ENCODE measurements at places on chromosomes 16 and 17.

- no peak for DNase-seq
These were observed 3.4 kb downstream of the WNK4 start for GRCh38 chr17:42783791-42784138.

- DNase-seq: no peak
These were observed 1030.9 kb upstream of the CDH8 start for GRCh38 chr16:63067141-63067540.

GRCh38 chr17:9845306-9845705 lies 19.6 kb downstream of the GLP2R start:
- DNase-seq: no peak

GRCh38 chr16:8963010-8963820 lies 491 bp downstream of the USP7 start:
- no peak for DNase-seq

GRCh38 chr17:74041869-74042640 lies 161.4 kb upstream of the RPL38 start:
- no peak for DNase-seq

GRCh38 chr16:4175849-4176248 lies 59.6 kb upstream of the ADCY9 start:
- DNase-seq: no peak

DNA sequence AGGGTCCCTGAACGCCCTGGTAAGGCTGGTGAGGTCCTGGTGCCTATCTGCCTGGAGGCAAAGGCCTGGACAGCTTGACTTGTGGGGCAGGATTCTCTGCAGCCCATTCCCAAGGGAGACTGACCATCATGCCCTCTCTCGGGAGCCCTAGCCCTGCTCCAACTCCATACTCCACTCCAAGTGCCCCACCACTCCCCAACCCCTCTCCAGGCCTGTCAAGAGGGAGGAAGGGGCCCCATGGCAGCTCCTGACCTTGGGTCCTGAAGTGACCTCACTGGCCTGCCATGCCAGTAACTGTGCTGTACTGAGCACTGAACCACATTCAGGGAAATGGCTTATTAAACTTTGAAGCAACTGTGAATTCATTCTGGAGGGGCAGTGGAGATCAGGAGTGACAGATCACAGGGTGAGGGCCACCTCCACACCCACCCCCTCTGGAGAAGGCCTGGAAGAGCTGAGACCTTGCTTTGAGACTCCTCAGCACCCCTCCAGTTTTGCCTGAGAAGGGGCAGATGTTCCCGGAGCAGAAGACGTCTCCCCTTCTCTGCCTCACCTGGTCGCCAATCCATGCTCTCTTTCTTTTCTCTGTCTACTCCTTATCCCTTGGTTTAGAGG lies 23.5 kb upstream of the BEAN1 start:
- DNase-seq: no peak

DNA sequence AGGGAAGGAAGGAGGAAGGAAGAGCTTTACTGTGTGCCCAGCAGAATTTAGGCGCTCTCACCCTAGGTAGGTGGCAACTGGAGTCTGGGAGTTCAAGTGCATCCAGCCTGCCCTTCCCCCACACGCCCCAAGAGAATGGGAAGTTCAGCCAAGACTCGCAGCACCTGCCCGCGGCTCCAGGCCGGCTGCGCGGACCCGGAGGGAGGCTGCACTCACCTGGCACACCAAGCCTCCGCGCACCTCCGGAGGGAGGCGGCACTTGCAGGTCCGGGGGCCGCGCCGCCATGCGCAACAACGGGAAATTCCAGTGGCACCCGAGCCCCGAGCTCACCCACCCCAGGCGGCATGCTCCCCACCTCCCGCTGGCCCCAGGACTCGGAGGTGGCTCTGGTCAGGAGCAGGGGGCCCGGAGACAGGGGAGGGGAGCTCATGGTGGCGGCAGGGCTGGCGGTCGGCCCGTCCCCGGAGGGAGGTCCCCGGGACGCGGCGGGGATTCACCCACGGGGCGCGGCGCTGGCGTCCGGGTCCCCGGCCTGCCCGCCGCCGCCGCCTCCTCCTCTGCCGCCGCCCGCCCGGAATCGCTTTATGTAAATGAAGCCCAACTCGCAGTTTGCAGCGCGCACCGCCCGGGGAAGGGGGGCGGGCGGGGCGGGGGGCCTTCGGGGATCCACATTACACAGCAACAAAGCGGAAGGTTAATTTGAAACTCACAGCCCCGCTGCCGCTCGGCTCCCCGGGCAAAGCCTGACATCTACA lies at the start of gene ZFHX3:
TSS of gene ZFHX3 (minus strand) at position 593 of the 756 bp plus-strand sequence. CDS start 87,983 bp downstream, outside the sequence.
- peak; percentile 21 for DNase-seq

DNA sequence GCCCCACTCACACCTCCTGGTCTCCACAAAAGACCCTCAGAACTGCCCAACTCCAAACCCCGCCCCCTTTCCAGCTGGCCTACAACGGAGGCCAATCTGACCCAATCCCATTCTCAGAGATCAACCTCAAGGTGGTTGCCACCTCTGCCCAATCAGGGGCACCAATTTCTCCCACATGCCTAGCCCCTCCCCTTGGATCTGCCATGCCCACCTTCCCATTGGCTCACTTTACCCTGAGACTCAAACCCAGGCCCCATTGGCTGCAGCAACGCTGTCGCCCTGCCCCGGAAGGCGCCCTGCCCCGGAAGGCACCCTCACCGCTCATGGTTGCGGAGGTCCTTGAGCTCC lies 10.6 kb downstream of the ZNF668 start:
- no peak for DNase-seq

DNA sequence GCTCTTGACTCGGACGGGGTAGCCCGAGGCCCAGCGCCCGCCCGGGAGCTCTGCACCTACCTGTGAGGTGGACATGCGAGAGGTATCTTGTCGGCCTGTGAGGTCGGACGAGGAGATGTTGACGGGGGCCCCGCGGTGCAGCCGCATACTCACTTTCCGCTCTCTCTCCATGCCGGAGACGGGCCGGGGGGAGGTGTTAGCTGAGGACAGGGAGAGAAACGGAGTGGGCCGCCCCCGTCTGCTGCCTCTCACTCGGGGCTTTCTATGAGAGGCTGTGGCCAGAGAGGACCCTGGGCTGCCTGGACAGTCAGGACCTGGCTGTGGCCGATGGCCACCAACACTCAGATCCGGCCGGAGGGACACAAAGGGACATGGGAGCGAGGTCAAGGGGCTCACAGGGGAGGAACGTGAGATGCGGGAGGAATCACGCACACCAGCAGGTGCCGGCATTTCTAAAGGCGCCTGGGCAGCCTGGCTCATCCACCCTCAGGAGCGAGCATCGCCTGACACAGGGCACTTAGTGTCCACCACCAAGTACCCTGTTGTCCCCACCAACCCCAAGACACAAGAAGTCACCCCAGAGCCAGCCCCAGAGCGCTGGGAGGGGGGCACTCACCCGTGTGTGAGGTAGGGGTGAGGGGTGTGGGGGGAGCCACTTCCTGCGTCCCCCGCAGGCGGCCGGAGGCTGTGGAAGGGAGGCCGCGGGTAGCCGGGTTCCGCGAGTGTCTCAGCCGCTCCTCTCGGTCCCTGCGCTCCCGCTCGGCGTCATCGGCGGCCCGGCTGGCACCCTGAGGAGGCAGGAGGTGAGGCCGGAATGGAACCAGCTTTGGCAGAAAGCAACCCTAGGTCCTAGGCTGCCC lies 20.2 kb downstream of the SLC16A3 start:
- no peak for DNase-seq

- DNase-seq: no peak
These were observed 18.3 kb upstream of the CCL5 start for GRCh38 chr17:35898283-35899070.

DNA sequence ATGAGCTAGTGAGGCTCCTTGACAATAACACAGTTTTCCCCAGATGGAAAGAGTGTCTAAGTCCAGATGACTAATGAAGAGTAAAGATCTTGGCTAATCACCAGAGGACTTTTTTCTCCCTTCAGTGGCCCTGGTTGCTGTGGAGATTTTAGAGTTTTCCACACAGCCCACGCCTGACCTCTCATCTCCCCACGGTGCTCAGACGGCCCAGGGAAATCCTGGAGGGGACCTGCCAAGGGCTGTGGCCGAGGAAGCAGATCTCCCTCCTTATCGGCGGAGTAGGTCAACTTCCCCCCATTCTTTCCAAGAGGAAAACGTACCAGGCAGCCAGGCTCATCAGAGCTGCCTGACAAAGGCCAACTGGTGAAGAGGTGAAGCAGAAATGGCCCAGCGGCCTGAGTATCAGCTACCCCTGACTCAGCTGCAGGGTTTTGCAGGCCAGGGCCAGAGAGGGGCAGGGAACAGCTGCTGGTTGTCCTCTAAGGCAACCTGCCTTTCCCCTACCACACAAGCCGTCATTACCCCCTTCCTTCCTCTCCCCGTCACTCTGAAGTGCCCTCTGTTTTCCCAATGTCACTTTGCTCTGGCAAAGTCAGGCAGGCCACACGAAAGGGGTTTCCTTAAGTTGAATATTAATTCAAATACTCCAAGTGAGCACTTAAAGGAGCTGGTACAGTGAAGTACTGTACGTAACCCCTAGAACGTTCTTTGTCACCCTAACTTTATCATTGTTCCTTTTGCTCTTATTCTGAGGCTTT lies 140.2 kb upstream of the ADAMTS18 start:
- no peak for DNase-seq

All from SHP77 treated with DMSO at 0.1 percent for 48 hours (cell line).